Progenitor cell of endocrine pancreas (in vitro differentiated cells): ENCODE measurements at places on chromosomes 5 and 9.

DNA sequence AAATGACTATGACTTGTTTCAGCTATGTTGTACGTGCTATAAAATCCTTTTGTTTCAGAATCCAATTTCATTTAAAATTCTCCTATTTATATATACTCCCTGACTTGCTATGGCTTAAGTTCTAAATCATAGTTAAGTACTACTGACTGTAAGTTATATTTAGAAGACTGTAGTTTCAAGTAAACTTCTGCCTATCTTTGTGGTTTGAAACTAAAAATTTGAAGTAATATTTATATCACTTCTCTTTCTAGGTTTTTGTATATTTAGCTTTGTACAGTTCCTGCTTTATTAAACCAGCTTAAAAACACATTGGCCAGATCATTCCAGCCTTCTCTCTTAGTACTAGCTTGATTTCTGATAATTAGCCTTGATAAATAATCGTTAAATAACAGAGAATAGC, 196.3 kb downstream of the MLLT3 start:
- DNase-seq: no peak

DNA sequence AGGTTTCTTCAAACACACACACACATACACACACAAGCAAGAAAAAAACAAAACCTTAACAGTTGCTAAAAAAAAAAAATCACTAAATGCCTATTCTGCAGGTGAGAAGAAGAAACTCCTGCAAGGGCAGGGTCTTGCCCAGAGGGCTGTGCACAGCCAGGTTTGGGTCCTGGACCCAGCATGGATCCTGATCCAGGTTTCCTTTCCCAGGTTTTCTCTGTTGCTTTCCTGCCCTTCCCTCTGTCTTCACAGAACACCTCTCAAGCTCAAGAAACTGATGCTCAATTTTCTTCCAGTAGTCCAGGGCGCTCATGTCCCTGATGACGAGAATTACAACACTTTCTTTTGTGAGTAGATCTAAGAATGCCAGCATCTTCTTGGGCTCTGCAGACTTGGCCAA, 136.6 kb downstream of the PAX5 start:
- DNase-seq: no peak

- DNase-seq: no peak
These were observed at the start of gene HAVCR2 for GRCh38 chr5:157108976-157109375. TSS of gene HAVCR2 (minus strand) at chr5:157109044. CDS start at chr5:157108983, 61 bp downstream.

- no peak for DNase-seq
These were observed 6.7 kb downstream of the IRF1 start for GRCh38 chr5:132483661-132484390.
